ENCODE measurements at places on chromosomes 6 and 20.

GRCh38 chr6:71034563-71035345 lies 77.9 kb upstream of the B3GAT2 start:
- no peak for DNase-seq

DNA sequence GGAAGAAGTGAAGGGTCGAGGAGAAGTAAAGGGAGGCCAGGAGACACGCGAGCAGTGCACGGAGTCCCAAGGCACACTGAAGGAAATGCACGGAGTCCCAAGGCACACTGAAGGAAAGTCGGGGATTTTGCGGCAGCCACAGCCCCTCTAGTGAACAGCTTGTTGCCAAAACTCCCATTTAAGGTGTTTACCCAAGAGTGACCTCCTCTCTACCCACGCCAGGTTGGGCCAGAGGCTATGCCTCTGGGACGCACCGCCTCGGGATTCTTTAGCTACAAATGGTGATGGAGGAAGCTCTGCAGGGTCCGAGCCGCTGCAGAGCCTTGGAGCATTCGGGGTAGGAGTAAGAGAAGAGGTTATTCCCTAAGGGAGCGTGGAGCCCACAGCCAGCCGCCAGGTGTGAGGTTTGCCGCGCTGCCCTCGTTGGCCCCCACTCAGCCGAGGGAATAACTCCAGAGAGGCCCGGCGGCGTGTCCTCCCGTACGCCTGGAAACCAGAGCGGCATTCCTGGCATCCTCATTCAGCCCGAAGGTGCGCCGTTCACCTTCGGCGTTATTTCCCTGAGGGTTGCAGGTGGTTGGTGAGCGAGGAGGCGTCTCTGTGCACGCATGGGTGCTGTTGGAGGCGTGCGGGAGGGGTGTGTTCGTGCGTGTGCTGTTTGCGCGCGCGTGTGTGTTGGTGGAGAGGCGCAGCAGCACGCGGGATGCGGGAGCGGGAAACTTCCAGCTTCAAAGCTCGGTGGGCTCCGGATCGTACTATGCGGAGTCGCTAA lies 3.4 kb upstream of the MAFB start:
- DNase-seq = peak; percentile 59

- no peak for DNase-seq
Observed at GRCh38 chr20:14657266-14658005, 320.0 kb upstream of the FLRT3 start.

DNA sequence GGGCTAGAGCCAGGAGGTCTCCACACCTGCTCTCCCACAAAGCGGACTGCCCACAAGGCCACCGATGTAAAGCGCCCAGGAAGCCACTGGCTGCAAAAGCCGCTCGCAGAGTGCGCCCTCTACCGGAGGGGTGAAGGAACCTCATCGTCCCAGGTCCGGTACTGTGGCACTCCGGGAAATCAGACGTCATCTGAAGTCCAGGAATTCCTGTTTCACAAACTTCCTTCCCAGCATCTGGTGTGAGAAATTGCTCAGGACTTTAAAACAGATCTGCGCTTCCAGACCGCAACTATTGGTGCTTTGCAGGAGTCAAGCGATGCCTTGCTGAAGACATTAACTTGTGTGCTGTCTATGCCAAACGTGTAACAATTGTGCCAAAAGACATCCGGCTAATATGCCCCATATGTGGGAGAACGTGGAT lies 115.1 kb upstream of the ARID1B start:
- DNase-seq = peak; percentile 77

DNA sequence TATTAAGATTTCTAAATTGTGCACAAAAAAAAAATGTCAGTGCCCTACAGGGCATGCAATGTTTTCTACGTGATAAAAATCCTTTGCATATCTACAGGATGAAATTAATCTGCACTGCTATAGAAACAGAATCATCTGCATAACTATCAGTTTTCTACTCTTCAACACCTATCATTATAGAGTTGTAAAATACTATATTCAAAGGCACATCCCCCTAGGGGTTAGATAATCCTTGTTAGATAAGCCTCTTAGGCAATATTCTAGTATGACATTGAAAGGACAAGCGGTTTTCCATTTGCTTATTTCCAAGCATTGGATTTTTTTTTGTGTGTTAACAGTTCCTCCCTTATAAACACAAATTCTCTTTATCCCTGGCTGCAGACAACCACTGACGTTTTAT lies 98.7 kb upstream of the LAMA2 start:
- no peak for DNase-seq
